ENCODE measurements at places on chromosomes 13 and 19.
A peak's percentile ranks its signal among the peaks of the same experiment; 100 is the strongest.

- no peak for DNase-seq
Measured at GRCh38 chr13:28849441-28849840, 29.3 kb downstream of the MTUS2 start.

- no peak for DNase-seq
Measured at GRCh38 chr13:108270442-108270841, 924 bp downstream of the TNFSF13B start.

GRCh38 chr19:39410831-39411080 lies 1.7 kb upstream of the PLEKHG2 start:
- DNase-seq, result no peak

DNA sequence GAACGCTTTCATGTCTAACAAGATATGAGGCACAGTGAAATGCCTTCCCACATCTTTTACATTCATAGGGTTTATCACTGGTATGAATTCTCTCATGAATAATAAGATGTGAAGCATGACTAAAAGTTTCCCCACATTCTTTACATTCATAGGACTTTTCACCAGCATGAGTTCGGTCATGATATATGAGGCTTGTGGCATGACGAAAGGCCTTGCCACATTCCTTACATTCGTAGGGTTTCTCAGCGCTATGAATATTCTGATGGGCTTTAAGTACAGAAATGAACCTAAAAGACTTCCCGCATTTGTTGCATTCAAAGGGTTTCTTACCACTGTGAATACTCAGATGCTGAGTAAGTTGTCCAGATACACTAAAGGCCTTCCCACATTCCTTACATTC lies 21.3 kb downstream of the ZNF607 start:
- DNase-seq, result no peak

- no peak for DNase-seq
Measured at GRCh38 chr19:3478409-3479176, 1.7 kb downstream of the SMIM24 start.

- DNase-seq, result no peak
Measured at GRCh38 chr13:85298387-85298924, 500.8 kb downstream of the SLITRK6 start.

DNA sequence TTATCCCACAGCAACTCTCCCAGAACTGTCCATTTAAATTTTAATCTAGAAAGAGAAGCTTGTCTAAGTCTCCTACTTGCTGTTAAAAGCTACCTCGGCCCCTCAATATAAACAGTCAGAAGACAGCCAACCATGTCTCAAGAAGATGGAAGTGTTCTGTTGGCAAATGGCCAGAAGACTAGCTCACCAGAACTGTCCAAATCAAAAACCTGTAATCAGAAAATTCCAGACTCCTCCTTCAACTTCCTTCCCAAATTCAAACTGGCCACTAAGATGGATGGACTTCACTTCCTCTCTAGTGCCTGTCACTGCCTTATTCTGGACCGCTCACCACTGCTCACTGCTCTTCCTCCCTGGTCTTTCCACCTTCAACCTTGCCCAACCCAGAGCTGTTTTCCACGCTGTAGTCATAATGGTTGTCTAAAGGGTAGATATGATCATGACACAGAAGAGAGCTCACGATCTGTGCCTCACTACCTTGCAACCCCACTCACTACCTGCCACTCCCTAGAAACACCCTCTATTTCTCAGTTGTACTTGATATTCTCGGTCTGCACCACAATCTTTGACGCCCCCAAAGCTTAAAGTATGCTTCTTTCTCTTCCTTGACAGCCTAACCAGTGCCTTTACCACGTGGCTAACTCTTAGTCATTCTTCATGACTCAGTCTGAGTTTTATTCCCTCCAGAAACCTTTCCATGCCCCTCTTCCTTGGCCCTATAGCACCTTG lies 9.2 kb downstream of the FGF14 start:
- DNase-seq, result no peak

- DNase-seq, result no peak
Measured at GRCh38 chr19:1957562-1958248, 16.7 kb downstream of the CSNK1G2 start.

DNA sequence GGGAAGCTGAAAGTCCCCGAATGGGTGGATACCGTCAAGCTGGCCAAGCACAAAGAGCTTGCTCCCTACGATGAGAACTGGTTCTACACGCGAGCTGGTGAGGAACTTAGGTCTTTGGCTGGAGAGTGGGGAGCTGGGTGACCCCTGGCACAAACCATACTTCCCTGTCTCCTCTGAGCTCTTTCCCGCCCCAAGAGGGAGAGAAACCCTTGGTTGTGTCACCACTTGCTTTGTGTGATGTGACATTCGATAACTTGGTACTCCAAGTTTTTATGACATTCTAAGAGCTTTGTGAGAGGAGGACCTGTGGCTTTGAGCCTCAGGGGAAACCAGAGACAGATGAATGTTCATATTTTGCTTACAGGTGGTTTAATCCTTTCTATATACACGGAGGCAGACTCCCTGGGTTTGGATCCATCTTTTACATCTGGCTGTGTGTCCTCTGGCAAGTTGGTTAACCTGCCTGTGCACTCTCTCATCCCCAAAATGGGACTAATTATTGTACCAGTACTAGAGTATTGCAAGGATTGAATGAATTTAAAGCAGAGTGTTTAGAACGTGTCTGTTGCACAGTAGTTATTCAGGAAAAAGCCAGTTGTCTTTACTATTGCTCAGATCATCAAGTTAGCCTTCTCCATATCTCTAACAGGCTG lies 1.2 kb downstream of the RPS19 start:
- DNase-seq, result no peak

GRCh38 chr19:991174-991931 lies 7.2 kb downstream of the WDR18 start:
- peak; percentile 24 for DNase-seq

DNA sequence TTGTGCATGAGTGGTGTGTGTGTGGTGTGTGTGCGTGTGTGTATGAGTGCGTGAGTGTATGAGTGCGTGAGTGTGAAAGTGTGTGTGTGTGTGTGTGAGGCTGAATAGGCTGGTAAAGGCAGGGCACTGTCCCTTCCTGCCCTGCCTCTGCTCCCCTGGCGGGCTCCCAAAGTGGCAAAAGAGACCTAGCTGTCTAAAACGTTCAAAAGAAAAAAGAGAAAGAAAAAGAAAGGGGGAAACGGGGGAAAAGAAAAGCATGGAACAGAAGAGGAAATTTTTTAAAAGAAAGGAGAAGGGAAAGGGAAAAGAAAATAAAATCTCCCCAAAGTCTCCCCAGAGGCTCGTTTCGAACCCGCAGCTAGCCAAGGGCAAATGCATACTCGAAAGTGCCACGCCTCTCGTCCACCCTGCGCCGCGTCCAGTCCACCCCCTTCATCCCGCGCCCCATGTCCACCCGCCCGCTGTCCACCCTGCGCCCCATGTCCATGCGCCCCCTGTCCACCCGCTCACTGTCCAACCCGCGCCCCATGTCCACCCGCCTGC lies 37.0 kb upstream of the FLT1 start:
- no peak for DNase-seq

DNA sequence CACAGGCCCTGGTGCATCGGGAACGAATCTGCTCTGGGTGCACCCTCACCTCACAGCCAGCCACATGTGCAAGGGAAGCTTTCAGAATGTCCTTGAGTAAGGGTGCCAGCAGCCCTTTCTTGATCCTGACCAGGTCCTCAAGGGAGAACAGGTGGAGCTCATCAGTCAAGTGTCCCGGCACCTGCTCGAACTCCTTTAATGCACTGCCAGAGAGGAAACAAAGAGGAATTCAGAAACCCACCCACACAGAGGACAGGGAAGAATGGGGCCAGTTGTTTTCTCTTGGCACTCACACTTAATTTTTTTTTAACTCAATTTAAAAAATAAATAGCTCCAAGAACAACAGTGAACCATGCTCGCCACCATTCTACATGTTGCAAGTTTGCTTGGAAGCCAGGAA lies 41.7 kb downstream of the RUBCNL start:
- DNase-seq, result no peak

- DNase-seq, result no peak
Measured at GRCh38 chr19:531753-532560, at the start of gene CDC34. Gene CDC34 (plus strand): TSS chr19:531760. CDS start chr19:531932, 172 bp downstream.

- no peak for DNase-seq
Measured at GRCh38 chr13:80737513-80737912, 396.6 kb upstream of the SPRY2 start.

DNA sequence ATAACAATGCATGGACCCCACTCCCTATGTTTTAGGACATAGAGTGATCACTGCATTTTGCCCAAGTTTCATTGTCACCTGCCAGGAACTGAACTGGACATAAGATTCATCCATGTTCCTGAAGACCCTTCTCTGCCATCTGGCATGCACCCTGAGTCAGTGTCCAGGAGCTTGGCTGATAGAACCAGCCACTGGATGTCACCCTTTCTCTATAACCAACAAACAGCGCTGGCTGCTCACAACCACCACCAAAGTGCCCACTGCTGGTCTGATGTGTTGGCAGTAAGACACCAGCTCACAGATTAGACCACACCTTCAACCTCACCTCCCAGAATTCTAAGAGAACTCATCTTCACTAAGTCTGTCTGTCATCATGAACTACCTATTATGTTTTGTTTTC lies 333.4 kb downstream of the ITGBL1 start:
- no peak for DNase-seq

DNA sequence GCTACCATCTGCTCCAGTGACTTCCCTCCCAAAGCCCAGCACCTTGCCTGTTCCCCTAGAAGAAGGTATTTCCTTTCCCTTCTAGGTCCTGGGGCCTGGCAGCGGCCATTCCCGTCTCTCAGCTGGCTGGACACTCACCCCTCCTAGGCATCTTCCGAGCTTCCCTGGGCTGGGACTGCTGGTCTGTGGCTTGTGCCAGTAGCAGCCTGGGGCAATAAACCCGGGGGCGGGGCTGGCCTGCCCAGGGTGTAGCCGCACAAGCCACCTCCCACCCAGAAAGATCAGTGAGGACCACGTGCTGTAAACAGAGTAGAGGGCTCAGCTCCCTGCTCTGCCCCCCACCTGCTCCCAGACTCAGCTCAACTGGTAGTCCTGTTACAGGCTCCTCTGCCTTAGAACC lies 15.0 kb downstream of the LIPE start:
- no peak for DNase-seq

DNA sequence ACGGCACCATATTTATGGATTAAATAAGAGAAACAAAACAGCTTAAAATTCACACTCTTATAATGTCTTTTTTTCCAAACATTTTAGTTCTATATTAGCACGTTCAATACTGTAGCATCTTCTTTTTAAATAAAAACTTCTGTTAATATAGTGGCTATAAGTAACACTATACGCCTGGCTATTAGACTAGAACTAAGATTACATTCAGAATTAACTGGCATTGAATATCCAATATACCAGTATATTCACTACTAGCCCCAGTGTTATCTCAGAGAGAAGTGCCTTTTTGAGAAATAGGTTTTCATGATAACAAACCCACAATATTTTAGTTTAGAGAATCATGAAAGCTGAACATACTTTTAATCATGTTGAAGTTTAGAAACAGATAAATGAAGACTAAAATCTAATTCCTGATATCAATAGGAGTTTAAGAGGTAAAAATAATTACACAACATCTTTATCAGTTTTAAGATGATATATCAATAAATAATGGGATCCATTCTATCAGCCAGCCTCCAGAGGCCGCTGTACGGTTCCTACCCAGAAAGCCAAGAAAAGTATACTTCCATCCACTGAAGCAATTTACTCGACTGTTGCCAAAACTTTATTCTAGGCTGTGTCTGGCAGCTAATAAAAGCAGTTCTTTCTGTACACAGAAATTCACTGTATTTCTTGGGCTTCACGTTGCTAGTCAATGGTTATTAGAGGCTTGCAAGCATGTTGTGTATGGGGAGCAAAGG lies 1113.4 kb upstream of the MIR17HG start:
- no peak for DNase-seq

GRCh38 chr13:99863789-99864626 lies 107.6 kb downstream of the ZIC5 start:
- DNase-seq, result no peak

- DNase-seq, result no peak
Measured at GRCh38 chr13:104002216-104002615, 936.0 kb upstream of the SLC10A2 start.

GRCh38 chr13:111922086-111922485 lies 144.9 kb upstream of the SOX1 start:
- no peak for DNase-seq

GRCh38 chr19:35868172-35868822 lies at the start of gene APLP1:
Gene APLP1 (plus strand): TSS chr19:35868574. CDS start chr19:35868637, 63 bp downstream.
- no peak for DNase-seq

- DNase-seq, result no peak
Measured at GRCh38 chr13:30196025-30196424, 111.3 kb downstream of the KATNAL1 start.

DNA sequence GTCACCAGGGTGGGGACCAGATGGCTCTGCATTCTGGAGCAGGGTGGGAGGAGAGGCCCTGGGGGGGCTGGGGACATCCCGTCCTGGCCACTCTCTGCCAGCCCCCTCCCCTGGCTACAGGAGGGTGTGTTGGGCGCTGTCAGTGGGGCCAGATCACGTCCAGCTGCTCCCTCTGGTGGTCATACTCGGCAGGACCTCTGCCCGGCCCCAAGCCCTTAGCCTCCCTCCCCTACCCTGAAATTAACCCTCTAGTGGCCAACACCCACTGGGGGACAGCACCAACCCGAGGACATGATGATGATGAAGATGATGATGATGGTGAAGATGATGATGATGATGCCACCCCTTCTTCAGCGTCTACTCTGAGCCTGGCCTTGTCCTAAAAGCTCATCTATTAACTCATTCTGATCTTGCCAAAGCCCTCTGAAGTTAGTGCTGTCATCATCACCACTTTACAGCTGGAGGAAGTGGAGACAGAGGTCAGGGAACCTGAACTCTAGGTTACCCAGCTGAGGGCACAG lies 590 bp upstream of the LGI4 start:
- DNase-seq, result peak; percentile 55

- no peak for DNase-seq
Measured at GRCh38 chr19:677601-678436, 1.6 kb downstream of the FSTL3 start.

GRCh38 chr19:1103132-1103707 lies 574 bp upstream of the GPX4 start:
- DNase-seq, result no peak

- DNase-seq, result no peak
Measured at GRCh38 chr19:41697198-41697855, 9.3 kb upstream of the CEACAM7 start.

- no peak for DNase-seq
Measured at GRCh38 chr19:30689474-30689873, 317.3 kb downstream of the ZNF536 start.

GRCh38 chr13:28621449-28621848 lies 37.5 kb upstream of the POMP start:
- no peak for DNase-seq

All from stimulated activated CD4-positive, alpha-beta T cell treated with anti-CD3 and anti-CD28 coated beads, Interleukin-1b, Interleukin-23, amount 100 ng/mL, for 1 hour (primary cell).